ENCODE measurements at places on chromosomes 11 and 22.

DNA sequence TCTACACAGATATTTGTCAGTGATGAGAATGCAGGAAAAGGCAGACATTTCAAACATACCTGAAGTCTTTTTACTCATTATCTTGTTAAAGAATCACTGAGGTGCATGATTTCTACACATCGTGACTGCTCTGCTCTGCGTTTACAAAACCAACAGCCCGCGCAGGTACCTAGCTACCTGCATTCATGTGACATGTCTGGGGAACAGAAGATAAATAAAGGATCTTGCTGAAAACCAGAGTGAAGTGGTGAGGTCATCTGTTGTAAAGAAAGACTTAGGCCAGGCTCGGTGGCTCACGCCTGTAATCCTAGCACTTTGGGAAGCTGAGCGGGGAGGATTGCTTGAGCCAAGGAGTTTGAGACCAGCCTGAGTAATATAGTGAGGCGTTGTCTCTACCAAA is 15.7 kb downstream of the ASPHD2 start:
- DNase-seq: no peak

DNA sequence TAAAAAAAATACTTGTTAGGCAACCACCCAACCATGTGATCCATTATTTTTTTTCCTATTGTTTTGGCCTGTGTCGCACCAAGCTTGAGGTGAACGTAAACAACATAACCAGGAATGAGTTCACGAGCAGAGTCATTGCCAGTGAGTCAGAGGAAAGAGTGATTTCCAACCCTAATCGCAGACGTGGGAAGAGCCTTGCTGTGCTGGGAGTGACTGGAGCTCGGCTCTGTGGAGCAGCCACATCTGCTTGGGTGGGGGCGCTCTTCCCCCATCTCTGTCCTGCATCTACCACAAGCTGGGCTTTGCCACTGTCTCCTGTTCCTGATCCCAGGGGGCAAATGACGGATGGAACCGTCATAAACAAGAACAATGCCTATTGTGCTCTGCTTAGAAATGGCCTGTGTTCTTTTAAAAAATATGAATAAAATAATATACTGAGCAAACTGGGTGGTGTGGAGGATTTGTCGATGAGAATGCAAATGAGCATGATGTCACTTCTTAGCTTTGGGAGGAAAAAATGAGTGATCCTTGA is 210.0 kb downstream of the KIRREL3 start:
- DNase-seq: no peak

DNA sequence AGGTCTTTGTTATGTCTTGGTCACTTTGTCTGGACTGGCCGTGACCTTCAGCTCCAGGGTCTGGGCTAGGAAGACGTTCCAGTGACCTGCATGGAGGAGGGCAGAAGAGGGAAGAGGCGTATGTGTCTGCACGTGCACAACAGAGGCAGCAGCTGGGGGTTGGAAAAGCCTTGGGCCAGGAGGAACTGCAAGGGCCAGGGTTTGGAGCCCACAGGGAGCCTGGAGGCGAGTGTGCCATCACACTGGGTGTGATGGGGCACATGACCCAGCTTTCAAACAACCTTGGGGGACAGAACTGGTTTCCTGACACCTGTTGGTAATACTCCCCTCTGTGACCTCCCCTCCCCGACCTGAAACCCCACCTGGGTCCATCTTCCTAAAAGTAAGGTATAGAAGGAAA is 34.7 kb downstream of the CHRDL2 start:
- no peak for DNase-seq

GRCh38 chr11:34953955-34954354 is 37.5 kb downstream of the PDHX start:
- DNase-seq: no peak

GRCh38 chr11:110000031-110000502 is 93.1 kb upstream of the ZC3H12C start:
- DNase-seq: no peak

DNA sequence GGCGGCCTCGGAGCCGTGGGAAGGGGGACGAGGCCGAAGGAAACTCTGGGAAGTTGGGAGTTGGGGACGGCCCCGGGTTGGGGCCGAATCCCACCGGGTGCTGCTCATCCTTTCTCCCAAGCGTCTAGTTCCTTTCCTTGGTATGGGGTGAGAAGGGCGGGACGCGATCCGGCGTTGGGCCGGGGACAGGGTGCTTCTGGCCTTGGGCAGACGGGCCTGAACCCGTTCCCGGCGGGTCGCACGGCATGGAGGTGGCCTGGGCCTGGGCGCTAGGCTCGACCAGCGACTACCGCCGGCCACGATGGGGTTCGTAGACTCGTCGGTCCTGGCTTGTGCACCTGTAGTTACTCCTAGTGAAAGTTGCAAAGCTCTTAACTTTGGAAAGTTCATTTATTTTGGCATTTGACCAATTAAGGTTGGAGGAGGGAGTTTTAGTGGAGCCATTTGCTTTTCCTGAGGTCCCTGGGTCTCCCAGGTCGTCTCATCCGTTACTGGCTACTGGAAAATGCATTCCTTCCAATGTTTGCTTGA is 1.0 kb downstream of the SYT9 start:
- DNase-seq: no peak

GRCh38 chr11:30015725-30016412 is 961 bp downstream of the KCNA4 start:
- DNase-seq: no peak
